RWPE1 (cell line): ENCODE measurements at places on chromosomes 6 and 20.

GRCh38 chr20:23164176-23164601, 78.1 kb upstream of the CD93 start:
- DNase-seq = no peak

DNA sequence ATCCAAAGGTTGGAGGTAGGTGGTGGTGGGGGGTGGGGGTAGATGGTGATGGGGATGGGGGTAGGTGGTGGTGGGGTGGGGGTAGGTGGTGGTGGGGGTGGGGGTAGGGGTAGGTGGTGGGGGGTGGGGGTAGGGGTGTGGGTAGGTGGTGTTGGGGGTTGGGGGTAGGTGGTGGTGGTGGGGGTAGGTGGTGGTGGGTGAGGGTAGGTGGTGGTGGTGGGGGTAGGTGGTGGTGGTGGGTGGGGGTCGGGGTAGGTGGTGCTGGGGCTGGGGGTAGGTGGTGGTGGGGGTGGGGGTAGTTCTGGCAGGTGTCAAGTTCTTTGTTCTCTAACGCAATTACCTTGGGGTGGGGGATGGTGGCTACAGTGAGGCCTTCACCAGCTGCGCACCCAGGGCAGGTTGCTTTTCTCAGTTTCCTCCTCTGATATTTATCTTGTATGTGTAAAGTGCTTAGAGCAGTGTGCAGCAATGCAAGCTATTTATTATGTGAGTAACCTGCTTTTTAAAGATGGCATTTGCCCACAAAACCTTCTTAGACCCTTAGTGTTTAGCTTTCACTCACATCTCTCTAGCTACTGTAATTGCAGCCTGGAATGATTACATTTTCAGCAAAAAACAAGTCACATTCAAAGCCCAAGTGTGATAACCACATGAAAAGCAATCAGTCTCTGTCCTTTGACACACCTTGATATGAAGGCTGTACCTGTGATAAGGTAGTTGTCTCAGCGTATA, 8.2 kb upstream of the CCDC167 start:
- DNase-seq = no peak

GRCh38 chr6:155274106-155274505, 10.3 kb downstream of the CLDN20 start:
- no peak for DNase-seq

DNA sequence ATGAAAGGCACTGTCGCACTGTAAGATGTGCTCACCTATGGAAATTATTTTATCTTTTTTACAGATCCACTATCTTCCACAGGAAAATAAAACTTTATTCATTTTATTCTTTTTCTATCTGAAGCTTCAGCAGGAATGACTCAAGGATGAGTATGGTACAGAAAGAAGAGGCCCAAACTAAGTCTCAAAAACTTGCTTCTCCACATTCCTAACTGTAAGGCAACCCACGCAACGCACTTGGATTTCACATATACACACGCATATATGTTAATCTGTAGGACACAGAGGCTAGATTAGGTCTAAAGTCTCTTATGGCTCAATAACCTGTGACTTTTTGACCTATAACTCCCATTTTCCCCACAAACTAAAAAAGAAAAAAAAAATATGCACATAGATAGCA, 81.9 kb downstream of the RALGAPA2 start:
- DNase-seq = peak; percentile 51

GRCh38 chr6:5846889-5847288, 159.8 kb downstream of the NRN1 start:
- no peak for DNase-seq

GRCh38 chr6:11194356-11195218, 37.9 kb downstream of the NEDD9 start:
- DNase-seq = no peak

- no peak for DNase-seq
These were observed 50.2 kb downstream of the HBS1L start for GRCh38 chr6:135004399-135004798.

DNA sequence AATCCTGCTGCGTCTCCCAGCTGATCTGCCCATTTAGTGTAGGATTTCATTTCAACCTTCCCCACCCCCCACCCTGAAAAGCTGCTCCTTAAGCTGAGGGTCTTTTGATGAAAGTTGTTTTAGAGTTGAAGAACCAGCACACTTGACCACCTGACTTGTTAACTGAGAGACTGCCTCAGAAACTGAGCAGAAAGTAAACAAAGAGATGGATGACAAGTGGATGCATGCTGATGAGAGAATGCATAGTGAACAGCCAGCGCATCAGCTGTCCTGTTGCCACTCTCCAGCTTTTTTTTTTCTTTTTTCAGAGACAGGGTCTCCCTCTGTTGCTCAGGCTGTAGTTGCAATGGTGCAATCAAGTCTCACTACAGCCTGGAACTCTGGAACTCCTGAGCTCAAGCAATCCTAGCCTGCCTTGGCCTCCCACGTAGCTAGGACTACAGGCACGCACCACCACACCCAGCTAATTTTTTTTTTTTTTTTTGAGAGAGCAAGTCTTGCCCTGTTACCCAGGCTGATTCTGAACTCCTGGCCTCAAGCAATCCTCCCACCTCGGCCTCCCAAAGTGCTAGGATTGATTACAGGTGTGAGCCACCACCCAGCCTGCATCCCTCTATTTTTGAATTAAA, 9.5 kb downstream of the RPL10A start:
- DNase-seq = no peak

DNA sequence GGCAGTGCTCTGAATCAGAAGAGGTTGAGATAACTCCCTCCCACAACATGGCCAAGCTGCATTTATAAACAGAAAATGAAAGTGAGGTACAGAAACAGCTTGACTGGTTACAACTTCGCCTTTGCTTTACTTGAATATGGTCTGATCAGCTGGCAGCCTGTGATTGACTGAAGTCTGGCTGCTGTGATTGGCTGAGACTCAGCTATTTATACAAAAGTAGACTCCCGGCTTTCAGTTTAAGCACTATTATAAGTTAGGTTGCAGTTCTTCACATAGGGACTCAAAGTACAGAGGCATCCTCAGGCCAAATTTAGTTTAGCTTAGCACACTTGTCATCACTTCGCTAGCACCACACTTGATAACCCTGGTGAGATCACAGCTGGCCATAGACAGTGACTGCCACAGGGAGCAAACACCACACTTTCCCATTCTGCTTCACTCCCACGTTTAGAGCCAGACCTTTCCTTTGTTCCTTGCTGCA, 362.6 kb downstream of the EPM2A start:
- no peak for DNase-seq

DNA sequence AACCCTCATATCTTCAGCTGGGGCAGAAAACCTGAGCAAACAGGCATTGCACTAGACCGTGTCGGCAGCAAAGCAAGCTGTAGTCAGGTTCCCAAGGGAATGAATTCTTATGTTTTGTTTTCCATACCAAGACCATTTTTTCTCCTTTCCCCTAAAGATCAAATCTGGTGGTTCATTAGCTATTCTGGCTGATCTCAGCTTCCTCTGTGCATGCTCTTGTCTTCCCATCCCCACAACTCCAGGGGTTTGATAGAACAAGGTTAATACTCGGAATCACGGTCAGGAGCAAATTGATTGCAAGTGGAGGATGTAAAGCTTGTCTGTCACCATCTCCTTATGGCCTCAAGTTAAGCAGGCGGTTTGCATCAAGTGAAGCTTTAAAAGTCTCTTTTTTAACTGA, 778.8 kb downstream of the KIF16B start:
- DNase-seq = no peak

DNA sequence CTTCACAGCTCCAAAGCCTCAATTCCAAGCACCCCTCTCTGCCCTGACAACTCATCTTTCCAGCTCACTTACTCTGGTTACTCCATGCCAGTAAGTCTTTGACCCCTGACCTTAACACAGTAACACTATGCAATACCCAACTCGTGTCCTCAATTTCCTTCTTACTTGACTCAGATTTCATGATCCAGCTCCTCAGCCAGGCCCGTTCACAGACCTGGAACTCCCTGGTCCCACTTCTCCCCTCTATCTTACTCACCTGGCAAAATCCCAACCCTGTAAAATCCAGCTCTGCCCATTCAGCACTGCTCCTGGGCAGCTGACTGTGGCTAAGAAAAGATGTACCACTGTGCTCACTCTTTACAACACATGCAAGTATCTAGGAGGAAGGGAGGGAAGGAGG, 7.9 kb downstream of the GNL1 start:
- no peak for DNase-seq

- DNase-seq = no peak
These were observed 99.1 kb downstream of the CENPW start for GRCh38 chr6:126439040-126439439.

DNA sequence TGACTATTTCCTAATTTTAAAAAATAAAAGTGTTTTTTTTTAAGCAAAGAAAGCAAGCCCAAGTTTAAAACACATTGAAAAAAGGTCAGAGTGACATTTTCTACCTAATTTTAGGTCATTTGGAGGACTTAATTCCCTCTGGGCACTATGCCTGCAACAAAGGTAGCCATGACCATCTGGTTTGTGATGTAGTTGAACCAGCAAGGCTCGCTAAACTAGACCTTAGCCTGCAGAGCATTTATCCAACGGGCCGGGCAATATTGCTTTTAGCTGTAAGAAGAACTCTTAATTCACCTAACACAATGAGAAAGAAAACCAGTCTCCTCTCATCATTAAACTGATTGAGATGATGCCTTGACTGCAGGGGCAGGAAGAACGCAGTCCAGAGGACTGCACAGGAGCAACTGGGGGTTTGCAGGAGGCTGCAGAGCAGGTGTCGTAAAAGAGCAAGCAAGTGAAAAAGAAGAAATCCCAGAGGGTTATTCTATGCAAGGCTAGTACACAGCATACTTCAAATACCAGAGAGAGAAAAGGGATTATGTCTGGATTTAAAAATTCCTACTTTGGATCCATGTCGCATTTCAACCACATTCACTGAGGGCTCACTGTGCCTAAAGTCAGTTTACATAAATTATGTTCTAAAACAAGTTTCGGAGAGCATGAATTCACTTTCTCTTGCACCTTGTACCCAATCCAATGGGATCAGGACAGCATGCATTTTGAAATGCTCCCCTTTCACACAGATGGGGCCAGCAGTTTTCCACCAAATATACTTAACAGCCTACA, 12.8 kb downstream of the TRAF3IP2 start:
- DNase-seq = no peak

- no peak for DNase-seq
These were observed 28.5 kb downstream of the SMOC2 start for GRCh38 chr6:168469521-168469920.

DNA sequence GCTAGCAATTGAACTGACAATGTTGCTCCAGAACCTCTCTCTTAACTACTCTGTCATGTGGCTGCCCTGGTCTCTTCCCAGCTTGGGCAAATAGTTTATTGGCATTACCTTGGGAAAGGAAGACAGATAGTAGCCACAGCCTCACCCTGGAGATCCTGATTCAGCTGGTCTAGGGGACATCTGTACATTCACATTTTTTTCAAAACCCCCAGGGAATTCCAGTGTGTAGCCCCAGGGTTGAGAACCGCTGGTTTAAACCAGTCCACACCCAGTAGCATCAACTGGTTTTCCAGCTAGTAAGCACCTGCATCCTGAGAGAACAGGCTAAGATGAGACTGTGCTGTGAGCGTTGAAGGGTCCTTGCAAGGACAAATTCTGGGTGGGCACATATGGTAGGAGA, 9.6 kb downstream of the SCUBE3 start:
- DNase-seq = no peak

DNA sequence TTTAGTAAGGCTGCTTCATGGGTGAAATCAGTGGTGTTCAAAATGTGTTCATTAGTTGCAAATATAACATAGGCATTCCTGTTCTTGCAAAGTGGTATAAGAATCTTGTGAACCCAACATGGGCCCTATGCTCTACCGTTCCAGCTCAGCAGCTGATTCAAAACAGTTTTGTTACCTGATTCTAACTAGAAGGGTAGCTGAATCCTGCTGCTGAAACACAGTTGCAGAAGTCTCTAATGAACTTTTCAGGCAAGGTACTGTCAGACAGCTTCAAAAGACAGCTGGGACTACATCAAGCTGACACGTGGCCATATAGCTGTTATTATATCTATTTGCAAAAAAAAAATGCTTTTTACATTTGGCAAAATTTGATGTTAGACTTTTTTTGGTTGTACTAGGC, 22.7 kb downstream of the THEMIS start:
- no peak for DNase-seq

DNA sequence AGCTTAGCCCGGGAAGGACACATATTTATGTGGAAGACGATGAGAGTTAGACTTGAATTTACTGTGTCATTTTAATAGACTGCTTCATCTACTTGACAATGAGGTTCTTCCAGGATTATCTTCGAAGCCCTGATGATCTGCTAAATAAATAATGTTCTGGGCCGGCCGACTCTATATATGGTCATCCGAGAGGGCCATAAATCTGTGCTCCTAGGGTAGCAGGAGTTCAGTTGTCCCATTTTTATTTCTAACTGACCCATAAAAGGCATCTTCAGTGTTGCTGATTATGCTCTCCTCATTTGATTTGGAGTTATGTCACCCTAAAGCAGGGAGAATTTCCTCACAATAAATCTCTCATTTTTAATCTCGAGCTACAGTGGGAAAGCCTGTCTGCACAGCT, 217.1 kb downstream of the SLC24A3 start:
- no peak for DNase-seq

GRCh38 chr6:123635144-123635543, 1.6 kb downstream of the TRDN start:
- DNase-seq = no peak

DNA sequence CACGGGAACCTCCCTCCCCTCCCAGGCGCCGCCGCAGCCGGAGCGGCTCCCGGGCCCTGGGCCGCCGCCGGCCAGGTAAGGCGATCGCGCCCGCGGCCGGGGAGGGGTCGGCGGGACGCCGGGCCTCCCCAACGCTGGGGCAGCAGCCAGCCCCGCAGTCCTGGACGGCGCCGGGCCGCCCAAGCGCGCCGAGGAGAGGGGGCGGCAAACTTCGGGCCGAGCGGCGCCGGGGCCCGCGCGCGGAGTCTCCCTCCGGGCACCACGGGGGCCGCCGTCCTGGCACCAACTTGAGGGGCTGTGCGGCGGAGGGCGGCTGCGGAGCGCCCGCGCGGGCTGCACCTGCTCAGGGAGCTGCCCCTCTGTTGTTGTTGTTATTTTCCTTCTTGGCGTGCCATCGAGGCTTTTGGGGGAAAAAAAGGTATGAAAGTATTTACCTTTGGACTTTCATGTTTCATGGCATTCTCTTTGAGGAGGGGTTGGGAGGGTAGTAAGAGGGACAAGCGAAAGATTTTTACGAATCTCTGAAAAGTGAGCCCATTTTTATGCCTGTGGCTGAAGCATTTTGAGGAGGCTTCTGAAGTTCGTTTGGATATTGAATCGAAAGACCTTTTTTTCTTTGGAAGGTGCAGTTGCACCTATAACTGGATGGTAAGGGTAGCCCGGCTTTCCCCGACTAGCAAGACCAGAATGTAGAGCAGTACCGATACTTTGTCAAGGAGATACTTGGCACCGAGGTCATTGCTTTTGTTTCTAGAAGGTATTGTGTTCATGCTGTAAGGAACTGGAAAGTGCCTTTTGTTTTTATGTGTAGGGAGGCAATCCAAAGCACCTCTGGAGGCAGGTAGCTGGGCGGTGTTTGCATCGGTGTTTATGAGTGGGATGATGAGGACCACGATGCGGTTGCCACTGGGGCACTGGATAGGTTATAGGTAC, at the start of gene RNF182:
Gene RNF182 (plus strand): TSS at position 4 of the 933 bp plus-strand sequence. CDS start 52,168 bp downstream, outside the sequence.
- DNase-seq = peak; percentile 55
